ENCODE measurements at places on chromosomes 6 and 20. TPM values are rescaled to one million over a fixed set of nuclear protein-coding genes. Genes with fewer than 3 reads are reported as not detected.

The PXDC1 gene
- 20.1 TPM for polyA plus RNA-seq

The MAN1A1 gene
- polyA plus RNA-seq, result 95.4 TPM

The LZTS3 gene
- 16.5 TPM for polyA plus RNA-seq

The EPHA7 gene
- polyA plus RNA-seq, result 42.6 TPM

The ABHD16B gene
- polyA plus RNA-seq, result not detected

The EDN1 gene
- polyA plus RNA-seq, result 3.9 TPM

The HSPA12B gene
- polyA plus RNA-seq, result 15.9 TPM

- DNase-seq, result no peak
These were observed 3.6 kb upstream of the DNAJC5 start for GRCh38 chr20:63891061-63892002.

GRCh38 chr6:139841794-139842215 lies 467.4 kb upstream of the CITED2 start:
- DNase-seq, result no peak

DNA sequence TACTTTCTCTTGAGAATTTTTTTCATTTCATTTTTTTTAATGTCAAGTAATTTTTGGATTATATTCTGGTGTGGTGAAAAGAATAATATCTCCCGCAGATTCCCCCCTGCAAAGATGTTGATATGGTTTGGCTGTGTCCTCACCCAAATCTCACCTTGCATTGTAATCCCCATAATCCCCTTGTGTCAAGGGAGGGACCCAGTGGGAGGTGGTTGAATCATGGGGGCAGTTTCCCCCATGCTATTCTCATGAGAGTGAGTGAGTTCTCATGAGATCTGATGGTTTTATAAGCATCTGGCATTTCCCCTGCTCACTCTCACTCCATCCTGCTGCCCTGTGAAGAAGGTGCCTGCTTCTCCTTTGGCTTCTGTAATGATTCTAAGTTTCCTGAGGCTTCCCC lies 58.7 kb upstream of the PMEPA1 start:
- DNase-seq, result no peak

DNA sequence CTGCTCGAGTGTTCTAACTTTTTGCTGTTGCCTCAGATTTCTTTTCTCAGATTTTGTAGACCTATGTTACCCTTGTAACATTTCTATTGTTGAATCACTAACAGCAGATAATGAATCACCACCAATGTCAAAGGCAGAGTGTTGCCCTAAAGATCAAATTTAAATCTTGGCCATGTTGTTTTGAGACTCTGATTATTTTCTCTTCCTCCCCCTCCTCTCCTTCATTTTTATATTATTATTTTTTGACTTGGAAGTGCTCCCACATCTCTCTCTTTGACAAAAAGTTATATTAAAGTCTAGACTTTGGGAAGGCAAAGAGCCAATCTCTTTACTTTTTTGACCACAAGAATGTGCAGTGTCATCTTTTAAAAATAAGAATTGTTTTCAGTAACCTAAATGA lies 422.7 kb downstream of the NKAIN2 start:
- DNase-seq, result no peak

DNA sequence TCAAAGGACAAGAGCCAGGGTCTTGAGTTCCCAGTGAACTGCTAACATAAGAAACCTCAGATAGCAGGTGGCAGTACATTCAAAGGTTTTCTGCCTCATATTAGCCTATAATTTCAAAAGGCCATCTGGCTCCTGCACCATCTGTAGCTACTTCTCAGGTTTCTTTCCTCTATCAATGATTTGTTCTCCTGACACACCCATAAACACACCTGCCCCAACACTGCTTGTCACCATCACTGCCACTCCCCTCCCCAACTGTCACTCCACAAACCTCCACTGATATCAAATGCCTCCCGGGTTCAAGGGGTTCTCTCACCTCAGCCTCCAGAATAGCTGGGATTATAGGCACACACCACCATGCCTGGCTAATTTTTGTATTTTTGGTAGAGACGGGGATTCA lies 152.7 kb upstream of the SLC22A16 start:
- no peak for DNase-seq

DNA sequence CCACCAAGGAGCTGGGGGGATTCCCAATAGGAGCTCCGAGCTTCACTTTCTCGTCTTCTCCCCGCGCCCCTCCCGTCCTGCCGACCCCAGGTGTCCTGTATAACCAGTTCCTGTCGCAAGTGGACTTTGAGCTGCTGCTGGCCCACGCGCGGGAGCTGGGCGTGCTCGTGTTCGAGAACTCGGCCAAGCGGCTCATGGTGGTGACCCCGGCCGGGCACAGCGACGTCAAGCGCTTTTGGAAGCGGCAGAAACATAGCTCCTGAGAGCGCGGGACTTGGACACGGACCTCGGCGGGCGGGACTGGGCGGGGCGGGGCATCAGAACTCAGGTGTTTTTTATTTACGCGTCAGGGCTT lies 340 bp upstream of the VARS2 start:
- no peak for DNase-seq

GRCh38 chr20:57564180-57564802 lies 3.4 kb downstream of the PCK1 start:
- no peak for DNase-seq

- DNase-seq, result no peak
These were observed 10.5 kb downstream of the GPLD1 start for GRCh38 chr6:24478903-24479302.

- peak; percentile 0 for DNase-seq
These were observed 425 bp downstream of the HBS1L start for GRCh38 chr6:135054226-135054568.

GRCh38 chr6:156618600-156619205 lies 158.5 kb upstream of the ARID1B start:
- no peak for DNase-seq

- peak; percentile 3 for DNase-seq
These were observed 72.2 kb downstream of the SCAF8 start for GRCh38 chr6:154805288-154805911.

GRCh38 chr20:42018979-42019378 lies 400.8 kb upstream of the CHD6 start:
- no peak for DNase-seq

GRCh38 chr6:47134476-47135189 lies 92.5 kb upstream of the ADGRF1 start:
- no peak for DNase-seq

DNA sequence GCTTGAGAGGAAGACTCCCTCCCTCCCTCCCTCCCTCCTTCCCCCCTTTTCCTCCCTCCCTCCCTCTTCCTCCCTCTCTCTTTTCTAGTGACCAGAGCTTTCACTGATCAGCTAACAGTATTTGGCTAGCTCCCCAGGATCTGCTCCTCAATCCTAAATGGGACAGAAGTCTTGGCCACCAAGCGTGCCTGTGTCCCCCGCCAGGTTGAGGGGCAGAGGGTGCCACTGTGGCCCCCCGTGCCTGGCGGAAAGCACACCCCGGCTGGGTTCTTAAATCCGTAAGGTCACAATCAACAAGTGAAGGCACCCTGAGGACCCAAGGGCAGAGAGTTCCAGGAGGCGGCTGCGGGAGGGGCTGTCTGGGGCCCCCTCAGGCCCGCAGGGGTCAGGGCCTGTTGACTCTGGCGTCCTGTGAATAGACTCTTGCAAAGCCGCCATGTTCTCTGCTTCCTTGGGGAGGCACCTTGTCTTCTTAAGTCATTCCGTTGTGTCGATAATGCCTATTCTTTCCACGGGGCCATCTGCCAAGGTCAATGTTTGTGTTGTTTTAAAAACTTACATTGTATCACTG lies 38.9 kb upstream of the STX16 start:
- DNase-seq, result no peak

DNA sequence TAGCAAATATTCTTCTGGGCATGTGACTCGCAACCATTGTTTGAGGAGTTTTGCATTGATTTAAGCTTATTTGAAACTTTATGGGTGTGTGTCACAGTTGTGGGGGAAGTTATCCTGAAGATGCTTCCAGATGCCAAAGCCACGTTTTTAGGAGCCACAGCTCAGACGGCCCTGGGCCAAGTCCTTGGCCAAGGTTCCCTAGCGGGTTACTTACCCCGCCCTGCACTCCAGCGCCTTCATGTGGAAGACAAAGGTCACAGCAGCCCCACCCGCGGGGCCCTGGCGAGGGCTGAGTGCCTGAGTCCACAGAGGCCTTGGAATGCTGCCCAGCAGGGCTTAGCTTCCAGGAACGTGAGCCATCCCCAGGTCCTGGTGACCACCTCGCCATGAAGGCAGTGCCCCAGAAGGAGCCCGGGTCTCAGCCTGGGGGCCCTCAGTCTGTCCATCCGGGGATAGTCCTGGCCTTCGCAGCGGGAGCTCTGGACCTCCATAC lies 308.3 kb downstream of the CDH4 start:
- no peak for DNase-seq
